GM23248 (cell line): ENCODE measurements at places on chromosomes 4 and X. TPM values are rescaled to one million over a fixed set of nuclear protein-coding genes. Genes with fewer than 3 reads are reported as not detected.

MSX1 gene
- 16.8 and 17.2 TPM in 2 replicates for polyA plus RNA-seq

SMS gene
- polyA plus RNA-seq, result 156 and 166 TPM in 2 replicates

SPANXC gene
- polyA plus RNA-seq, result not detected in 2 replicates

GAGE13 gene
- not detected in 2 replicates for polyA plus RNA-seq
